Esophagus muscularis mucosa (tissue), 4 donors: ENCODE measurements at places on chromosomes 11 and 22. TPM values are rescaled to one million over a fixed set of nuclear protein-coding genes. Genes with fewer than 3 reads are reported as not detected.

GRCh38 chr22:48632646-48633246 lies 1194.9 kb downstream of the BRD1 start:
- no peak for DNase-seq

- DNase-seq: no peak
These were observed 2.8 kb upstream of the TSPO start for GRCh38 chr22:43148581-43148980.

DNA sequence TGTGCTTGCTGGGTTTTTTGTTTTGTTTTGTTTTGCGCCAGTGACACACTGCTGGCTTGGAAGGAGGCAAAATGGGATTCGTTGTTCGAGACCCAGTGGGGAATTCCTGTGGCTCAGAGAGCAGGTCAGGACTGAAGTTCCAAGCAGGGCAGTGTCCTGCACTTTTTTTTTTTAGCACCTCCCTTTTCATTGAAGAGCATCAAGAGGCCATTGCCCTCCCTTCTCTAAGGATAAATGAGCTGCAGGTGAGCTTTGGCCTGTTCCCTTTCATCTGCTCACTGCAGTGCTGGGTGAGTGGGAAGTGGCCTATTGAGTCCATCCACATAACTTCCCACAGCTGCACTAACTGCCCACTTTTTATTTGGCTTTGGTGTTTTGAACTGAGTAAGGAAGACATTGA lies 87.8 kb downstream of the ARHGAP42 start:
- DNase-seq: no peak

- DNase-seq: no peak
These were observed 9.5 kb downstream of the C1QTNF6 start for GRCh38 chr22:37178350-37179125.

DNA sequence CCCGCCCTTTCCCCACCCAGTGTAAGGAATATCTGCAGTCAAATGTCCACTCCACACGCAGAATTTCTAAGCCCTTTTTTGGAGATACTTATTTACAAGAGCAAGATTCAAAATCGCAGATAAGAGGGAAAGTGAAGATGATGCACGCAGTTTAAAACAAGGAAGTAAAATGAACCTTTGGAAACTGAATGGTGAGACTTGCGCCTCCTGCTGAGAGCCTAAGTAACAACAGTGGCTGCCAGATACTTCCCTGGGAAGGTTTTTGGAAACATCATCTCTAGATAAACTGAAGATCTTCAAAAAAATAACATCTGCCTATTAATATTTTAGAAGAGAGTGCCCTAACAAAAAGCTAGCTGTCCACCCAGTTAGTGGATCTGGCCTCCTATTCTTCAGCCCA lies 963.1 kb upstream of the FAT3 start:
- no peak for DNase-seq

GRCh38 chr11:43907028-43907975 lies 26.7 kb downstream of the ALKBH3 start:
- DNase-seq: no peak

DNA sequence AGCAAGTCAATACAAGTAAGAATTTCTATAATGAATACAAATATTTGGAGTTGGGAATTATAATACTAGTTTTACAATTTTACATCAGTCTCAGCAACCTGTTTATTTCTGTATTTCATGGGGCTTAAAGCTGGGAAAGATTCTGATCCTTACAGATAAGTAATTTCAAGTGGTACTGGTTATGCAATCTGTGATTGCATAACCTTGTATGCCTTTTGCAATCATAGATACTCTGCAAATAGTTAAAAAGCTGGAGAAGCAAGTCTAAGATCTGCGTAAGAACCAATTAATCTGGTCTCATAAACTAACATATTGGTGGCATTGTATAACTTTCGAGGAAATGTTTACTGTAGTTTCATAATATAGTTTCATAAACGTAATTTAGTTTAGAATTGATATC lies 198.3 kb upstream of the PGR start:
- no peak for DNase-seq

Gene CCDC81
- 0.50 TPM for total RNA-seq

Gene PTPRCAP
- 2.4 TPM for total RNA-seq

Gene C11orf91
- not detected for total RNA-seq

Gene SEC14L6
- total RNA-seq: 1.2 TPM

Gene GNAZ
- 72.3 TPM for total RNA-seq
